Activated T-helper 2 cell treated with anti-CD3 and anti-CD28 coated beads, Interferon-gamma antibody, Interleukin-2, Interleukin-4, amounts not matched to agents 10 μg/mL and 5 μg/mL and 100 μg/mL, durations not matched to agents 14 hours and 24 hours and 36 hours (primary cell): ENCODE measurements at places on chromosomes 2 and 18. TPM values are rescaled to one million over a fixed set of nuclear protein-coding genes. Genes with fewer than 3 reads are reported as not detected.

The DPYSL5 gene
- 0.05 TPM in 1 of 2 replicates, not detected in the other for total RNA-seq

DNA sequence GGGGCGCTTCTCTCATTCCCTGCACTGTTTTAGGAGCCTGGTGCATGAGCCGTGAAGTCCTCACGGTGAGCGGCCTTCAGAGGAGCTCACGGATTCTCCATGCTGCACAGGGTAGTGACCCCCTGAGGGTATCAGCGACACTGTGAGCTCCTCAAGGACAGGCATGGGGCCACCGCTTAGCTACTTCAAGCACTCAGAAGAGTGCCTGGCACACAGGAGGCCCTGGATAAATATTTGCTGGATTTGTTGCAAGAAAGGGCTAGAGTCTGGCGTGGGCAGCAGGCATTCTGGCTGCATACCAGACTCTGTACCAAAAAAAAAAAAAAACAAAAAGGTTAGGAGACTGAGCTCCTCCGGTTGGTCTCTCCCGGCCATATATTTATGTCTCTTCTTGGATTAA is 5.7 kb upstream of the MBP start:
- H3K27me3 ChIP-seq, result no peaks in the 10 kb centered on the region
- H3K4me1 ChIP-seq, result peaks cover 47% of the 10 kb centered on the region
- peaks cover 18% of the 10 kb centered on the region for H3K36me3 ChIP-seq
- no peak overlapping the region for H3K27ac ChIP-seq
- no peak overlapping the region for H3K4me3 ChIP-seq

- DNase-seq, result no peak
- H3K27me3 ChIP-seq, result peaks cover 29% of the 10 kb centered on the region
- no peak overlapping the region for H3K27ac ChIP-seq
- no peaks in the 10 kb centered on the region for H3K36me3 ChIP-seq
- no peaks in the 10 kb centered on the region for H3K4me1 ChIP-seq
Measured at GRCh38 chr2:172896661-172897081, 161.0 kb downstream of the RAPGEF4 start.

GRCh38 chr2:238099714-238100048 is 459 bp upstream of the ESPNL start:
- no peak overlapping the region for H3K4me3 ChIP-seq
- no peak overlapping the region for H3K27ac ChIP-seq
- H3K4me1 ChIP-seq, result peaks cover 3% of the 10 kb centered on the region
- peaks cover 27% of the 10 kb centered on the region for H3K36me3 ChIP-seq
- no peaks in the 10 kb centered on the region for H3K27me3 ChIP-seq
- no peak for DNase-seq

DNA sequence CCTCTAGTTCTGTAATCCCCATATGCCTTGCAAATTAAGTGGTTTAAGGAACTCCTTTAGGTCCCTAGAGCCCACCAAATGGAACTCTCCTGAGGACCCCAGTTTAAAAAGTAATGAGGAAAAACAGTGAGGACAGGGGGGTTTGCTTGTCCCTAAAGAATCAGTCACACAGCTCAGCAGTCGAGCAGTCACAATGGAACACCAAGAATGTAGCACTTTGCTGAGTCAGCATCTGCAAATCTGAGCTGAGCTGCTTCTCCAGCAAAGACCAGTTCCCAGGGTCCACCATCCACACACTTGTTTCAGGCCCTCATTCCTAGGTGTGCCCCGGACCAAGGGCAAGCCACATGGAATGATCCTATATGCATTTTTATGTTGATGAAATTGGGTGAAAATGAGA is 46.2 kb upstream of the NEDD4L start:
- peaks cover 10% of the 10 kb centered on the region for H3K27me3 ChIP-seq
- no peak for DNase-seq
- no peak overlapping the region for H3K27ac ChIP-seq

DNA sequence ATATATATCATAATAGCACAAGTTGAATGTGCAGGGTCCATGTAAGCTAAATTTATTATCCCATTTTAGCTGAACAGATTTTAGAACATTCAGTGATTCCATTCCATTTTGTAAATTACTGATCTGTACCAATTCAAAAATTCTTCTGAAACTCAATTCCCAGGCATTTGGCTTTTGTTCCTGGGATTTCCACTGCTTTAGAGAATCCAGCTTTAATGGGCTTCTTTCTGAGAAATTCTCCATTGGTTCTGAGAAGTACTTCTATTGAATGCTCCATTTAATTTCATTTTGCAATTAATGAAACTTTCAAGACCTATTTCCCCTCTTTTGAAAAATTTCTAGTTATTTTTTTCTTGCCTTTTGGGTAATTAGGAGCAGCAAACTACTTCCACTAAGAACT is 36.8 kb downstream of the BCL2 start:
- H3K4me1 ChIP-seq, result peaks cover 55% of the 10 kb centered on the region
- H3K36me3 ChIP-seq, result peaks cover 77% of the 10 kb centered on the region
- DNase-seq, result no peak
- H3K27ac ChIP-seq, result no peak overlapping the region

The RGPD3 gene
- total RNA-seq, result 0.30 and 0.34 TPM in 2 replicates

The CNTNAP5 gene
- total RNA-seq, result not detected in 2 replicates

The NT5C1B gene
- not detected in 2 replicates for total RNA-seq

The TAF1B gene
- 29.3 and 32.4 TPM in 2 replicates for total RNA-seq

The GAL3ST2 gene
- total RNA-seq, result 1.3 and 1.9 TPM in 2 replicates

DNA sequence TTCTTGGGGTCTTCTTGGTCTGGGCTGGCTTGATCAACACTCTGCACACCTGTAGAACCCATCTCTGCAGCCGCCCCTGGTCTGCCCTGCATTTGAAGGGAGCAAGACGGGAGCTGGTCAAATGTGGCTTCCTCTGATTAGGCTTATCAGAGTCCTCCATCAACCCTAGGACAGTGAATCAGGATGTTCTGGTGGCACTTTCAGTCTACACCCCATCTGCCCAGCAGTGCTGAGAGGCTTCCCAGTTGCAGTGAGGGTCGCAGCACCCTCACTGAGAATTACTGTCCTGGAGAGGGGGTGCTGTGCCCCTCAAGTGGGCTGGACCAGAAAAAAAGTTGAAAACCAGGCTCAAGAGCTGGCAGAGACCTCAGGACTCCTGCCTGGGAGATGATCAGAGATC is 152.9 kb downstream of the DYSF start:
- H3K4me1 ChIP-seq, result peaks cover 17% of the 10 kb centered on the region
- no peaks in the 10 kb centered on the region for H3K27me3 ChIP-seq
- H3K4me3 ChIP-seq, result no peak overlapping the region
- H3K27ac ChIP-seq, result no peak overlapping the region

DNA sequence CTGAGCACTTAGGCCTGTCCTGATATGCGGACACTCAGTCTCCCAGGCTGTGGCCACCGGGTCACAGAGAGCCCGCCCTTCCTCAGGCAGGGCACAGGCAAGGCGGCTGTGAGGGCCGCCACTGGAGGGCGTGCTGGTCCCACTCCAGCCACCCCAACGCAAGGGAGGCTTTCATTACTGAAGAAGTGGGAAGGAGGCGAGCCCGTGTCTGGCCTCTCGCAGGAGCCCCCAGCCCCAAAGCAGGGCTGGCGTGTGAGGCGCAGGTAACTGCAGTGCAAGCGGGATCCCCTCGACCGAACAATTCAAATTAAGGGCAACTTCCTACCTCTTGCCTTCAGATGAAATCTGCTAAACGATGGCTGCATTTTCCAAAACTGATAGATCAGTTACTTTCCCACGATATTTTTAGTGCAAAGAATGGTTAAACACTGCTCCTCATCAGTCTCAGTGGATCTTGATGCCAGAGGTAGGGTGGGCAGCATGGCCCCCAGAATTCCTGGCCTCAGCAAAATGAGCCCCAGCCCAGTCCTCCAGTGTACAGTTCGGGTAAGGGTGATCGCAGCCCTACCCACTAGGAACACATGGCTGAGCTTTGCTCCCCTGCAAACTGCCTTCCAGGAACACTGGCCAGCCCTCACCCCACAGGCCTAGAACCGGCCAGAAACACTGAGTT is 97.2 kb downstream of the SEPTIN10 start:
- no peak overlapping the region for H3K27ac ChIP-seq
- no peaks in the 10 kb centered on the region for H3K4me1 ChIP-seq
- no peaks in the 10 kb centered on the region for H3K27me3 ChIP-seq
- no peaks in the 10 kb centered on the region for H3K36me3 ChIP-seq
- H3K4me3 ChIP-seq, result no peak overlapping the region

The TRIM43 gene
- total RNA-seq, result 0.11 and 0.25 TPM in 2 replicates

DNA sequence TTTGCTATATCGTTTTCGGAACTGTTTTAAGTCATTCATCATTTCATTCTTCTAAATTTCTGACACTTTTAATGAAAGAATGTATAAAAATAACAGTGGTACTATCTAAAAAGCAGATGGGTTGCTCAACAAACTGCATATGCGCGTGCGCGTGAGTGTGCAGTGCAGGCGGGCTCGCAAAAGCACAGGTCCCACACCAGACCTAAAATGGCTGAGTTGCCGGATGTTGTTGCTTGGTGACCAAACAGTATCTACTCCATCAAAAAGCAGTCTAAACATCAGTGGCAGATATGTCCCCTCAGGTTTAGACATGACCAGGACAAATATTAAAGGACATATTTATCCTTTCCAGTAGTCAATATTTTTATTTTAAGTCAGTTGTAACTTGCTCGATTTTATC is 5.1 kb downstream of the NOL4 start:
- no peak overlapping the region for H3K27ac ChIP-seq
- H3K36me3 ChIP-seq, result no peaks in the 10 kb centered on the region
- H3K4me3 ChIP-seq, result no peak overlapping the region
- DNase-seq, result no peak
- H3K4me1 ChIP-seq, result no peaks in the 10 kb centered on the region

- DNase-seq, result no peak
- H3K4me3 ChIP-seq, result no peak overlapping the region
- H3K4me1 ChIP-seq, result no peaks in the 10 kb centered on the region
- no peaks in the 10 kb centered on the region for H3K27me3 ChIP-seq
- H3K36me3 ChIP-seq, result no peaks in the 10 kb centered on the region
Measured at GRCh38 chr2:26717362-26717761, 24.8 kb downstream of the KCNK3 start.
